Right renal cortex interstitium (tissue), 3 donors: ENCODE measurements at places on chromosomes 12 and 14. TPM values are rescaled to one million over a fixed set of nuclear protein-coding genes. Genes with fewer than 3 reads are reported as not detected.

The BICDL1 gene
- 39.1 TPM for polyA plus RNA-seq

The BATF gene
- not detected for polyA plus RNA-seq

The NGB gene
- polyA plus RNA-seq = not detected

The ALDH1L2 gene
- polyA plus RNA-seq = 0.64 TPM

The SERPINA5 gene
- 15.2 TPM for polyA plus RNA-seq

The SP7 gene
- polyA plus RNA-seq = 0.32 TPM

The CD163L1 gene
- polyA plus RNA-seq = 1.9 TPM

The JAG2 gene
- polyA plus RNA-seq = 8.0 TPM

The HOXC10 gene
- 63.5 TPM for polyA plus RNA-seq

The SMIM41 gene
- polyA plus RNA-seq = 0.39 TPM

The KRT81 gene
- not detected for polyA plus RNA-seq

The KRT3 gene
- polyA plus RNA-seq = not detected

The ETFBKMT gene
- 4.5 TPM for polyA plus RNA-seq

The INSM2 gene
- not detected for polyA plus RNA-seq

The CFAP73 gene
- polyA plus RNA-seq = 0.83 TPM

The SLC41A2 gene
- polyA plus RNA-seq = 5.7 TPM

The KRT75 gene
- polyA plus RNA-seq = not detected

The LRCOL1 gene
- polyA plus RNA-seq = 2.2 TPM

The CCND2 gene
- 52.6 TPM for polyA plus RNA-seq

The AQP2 gene
- polyA plus RNA-seq = 97.4 TPM

The NRXN3 gene
- 6.7 TPM for polyA plus RNA-seq

The TDRD9 gene
- polyA plus RNA-seq = 2.4 TPM

The RNFT2 gene
- 4.8 TPM for polyA plus RNA-seq

The TAS2R7 gene
- polyA plus RNA-seq = not detected

The PLEKHG3 gene
- polyA plus RNA-seq = 90.3 TPM

The MARCHF9 gene
- polyA plus RNA-seq = 15.6 TPM

The OR5AU1 gene
- not detected for polyA plus RNA-seq

The NKX2-8 gene
- not detected for polyA plus RNA-seq

The AMIGO2 gene
- 48.1 TPM for polyA plus RNA-seq

The RERGL gene
- polyA plus RNA-seq = 11.2 TPM

The GALNT9 gene
- polyA plus RNA-seq = 7.1 TPM

The CPNE6 gene
- polyA plus RNA-seq = not detected

The ART4 gene
- 0.32 TPM for polyA plus RNA-seq

The COA8 gene
- polyA plus RNA-seq = 40.1 TPM

The OTOGL gene
- polyA plus RNA-seq = 1.0 TPM

The KRT85 gene
- polyA plus RNA-seq = not detected

The CEBPE gene
- polyA plus RNA-seq = 0.21 TPM

The OR4N5 gene
- not detected for polyA plus RNA-seq

The C12orf56 gene
- polyA plus RNA-seq = 1.4 TPM

The ACOT6 gene
- polyA plus RNA-seq = not detected

The ARL1 gene
- polyA plus RNA-seq = 157 TPM

The TAS2R30 gene
- polyA plus RNA-seq = 0.15 TPM

The MAP1LC3B2 gene
- polyA plus RNA-seq = 7.9 TPM

The INHBE gene
- 0.44 TPM for polyA plus RNA-seq

The LRTM2 gene
- 0.31 TPM for polyA plus RNA-seq

The HOXC13 gene
- polyA plus RNA-seq = not detected

The RHOJ gene
- 23.5 TPM for polyA plus RNA-seq

The SRRM4 gene
- polyA plus RNA-seq = 0.01 TPM

The USP44 gene
- 2.5 TPM for polyA plus RNA-seq

The TCP11L2 gene
- polyA plus RNA-seq = 20.6 TPM

The CD9 gene
- polyA plus RNA-seq = 173 TPM
